ENCODE measurements at places on chromosomes 12 and 14.

- DNase-seq, result no peak
Observed at GRCh38 chr12:68012712-68013111, 23.5 kb downstream of the IFNG-AS1 start.

GRCh38 chr14:94152676-94153075 is 21.4 kb upstream of the PPP4R4 start:
- no peak for DNase-seq

GRCh38 chr14:74257941-74258763 is 18.9 kb downstream of the VSX2 start:
- no peak for DNase-seq

GRCh38 chr14:72621387-72622065 is 272.4 kb downstream of the DPF3 start:
- no peak for DNase-seq

DNA sequence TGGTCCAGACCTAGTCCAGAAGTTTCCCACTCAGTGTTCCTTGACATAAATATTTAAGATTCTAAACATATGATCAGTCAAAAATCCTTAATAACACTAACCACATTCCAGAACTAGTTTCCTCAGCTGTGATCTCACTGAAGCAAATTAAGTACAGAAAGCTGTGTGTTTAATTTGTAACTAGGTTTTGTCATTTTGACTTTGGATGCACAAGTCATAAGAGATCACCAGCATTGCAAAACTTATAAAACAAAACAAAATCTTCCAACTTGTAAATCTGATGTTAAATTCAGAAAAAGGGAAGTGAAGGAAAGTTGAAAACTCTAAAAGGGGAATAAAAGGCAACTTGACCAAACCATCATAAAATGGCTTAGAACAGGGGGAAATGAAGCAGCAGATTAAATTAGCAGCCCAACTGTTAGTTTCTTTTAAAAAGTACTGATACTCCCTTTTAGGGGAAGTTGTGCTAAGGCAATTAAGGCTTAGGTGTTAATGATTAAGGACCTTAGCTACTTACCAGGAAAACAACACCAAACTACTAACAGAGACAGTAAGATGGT is 56.6 kb downstream of the SH2B3 start:
- no peak for DNase-seq

GRCh38 chr12:126108247-126108646 is 1043.0 kb downstream of the AACS start:
- DNase-seq, result no peak

DNA sequence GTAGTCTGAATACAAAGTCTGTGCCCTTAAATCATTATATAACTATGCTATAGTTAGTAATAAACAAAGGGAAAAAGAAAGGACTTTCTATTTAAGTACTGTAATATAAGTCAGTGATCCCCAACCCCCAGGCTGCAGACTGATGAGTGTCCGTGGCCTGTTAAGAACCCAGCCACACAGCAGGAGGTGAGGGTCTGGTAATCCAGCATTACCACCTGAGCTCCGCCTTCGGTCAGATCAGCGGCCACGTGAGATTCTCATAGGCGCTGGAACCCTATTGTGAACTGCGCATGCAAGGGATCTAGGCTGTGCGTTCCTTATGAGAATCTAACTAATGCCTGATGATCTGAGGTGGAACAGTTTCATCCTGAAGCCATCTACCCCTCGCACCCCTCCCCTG is 15.7 kb downstream of the NFYB start:
- DNase-seq, result no peak

All from thoracic aorta (tissue), 2 donors.